ENCODE measurements at places on chromosomes 6 and 20.

DNA sequence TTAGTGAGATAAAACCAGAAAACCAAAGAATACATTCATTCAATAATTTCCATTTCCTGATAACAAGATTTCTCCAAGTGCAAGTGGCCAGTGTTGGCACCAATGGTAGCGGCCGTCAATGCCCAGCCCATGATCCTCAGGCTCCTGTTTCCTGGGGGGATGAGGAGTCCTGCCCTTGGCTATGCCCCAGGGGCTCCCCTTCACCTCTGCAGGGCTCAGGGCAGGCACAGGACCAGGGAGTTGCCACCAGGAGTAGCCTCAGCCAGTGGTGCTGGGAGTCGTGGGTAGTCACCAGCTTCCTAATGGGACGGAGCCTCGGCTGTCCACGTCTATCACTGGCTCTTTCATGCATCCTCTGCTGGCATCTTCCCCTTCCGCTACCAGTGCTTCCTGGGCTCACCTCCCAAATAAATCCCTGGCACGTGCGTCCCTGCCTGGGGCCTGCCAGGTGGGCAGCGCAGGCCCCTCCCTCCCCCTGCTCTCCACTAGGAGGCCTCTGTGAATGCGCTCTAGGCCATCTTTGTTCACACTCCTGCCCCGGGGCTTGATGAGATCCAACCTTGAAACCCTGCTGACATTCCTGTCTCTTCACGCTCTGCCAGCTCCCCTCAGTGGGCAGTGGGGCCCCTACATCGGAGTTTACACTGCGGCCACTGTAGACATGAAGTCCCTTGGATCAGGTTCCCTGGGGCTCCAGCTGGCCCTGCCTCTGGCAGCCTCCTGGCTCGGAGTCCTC is 215.7 kb downstream of the SYNDIG1 start:
- no peak for DNase-seq

- no peak for DNase-seq
These were observed 56.0 kb downstream of the MDN1 start for GRCh38 chr6:89763550-89763949.

DNA sequence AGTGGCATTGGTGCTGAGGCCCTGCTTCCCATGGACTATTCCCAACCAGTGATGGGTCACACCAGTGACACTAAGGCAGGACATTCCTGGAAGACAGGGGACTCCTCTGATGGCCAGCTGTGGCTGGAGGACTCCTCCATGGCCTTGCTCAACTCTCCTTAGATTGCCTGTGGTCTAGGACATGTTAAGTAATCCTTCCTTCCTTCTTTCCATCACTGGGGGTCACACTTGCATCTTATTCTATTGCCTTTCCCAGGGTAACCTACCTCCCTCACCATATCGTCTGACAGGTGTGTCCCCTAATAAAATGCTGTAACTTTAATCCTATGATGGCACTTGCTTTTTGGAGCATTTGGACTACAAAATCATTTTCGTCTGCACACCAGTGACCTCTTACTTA is 24.5 kb upstream of the HLA-A start:
- no peak for DNase-seq

GRCh38 chr6:116557893-116558292 is 4.3 kb downstream of the CALHM4 start:
- no peak for DNase-seq

- no peak for DNase-seq
These were observed 22.0 kb downstream of the C6orf89 start for GRCh38 chr6:36907781-36908180.

DNA sequence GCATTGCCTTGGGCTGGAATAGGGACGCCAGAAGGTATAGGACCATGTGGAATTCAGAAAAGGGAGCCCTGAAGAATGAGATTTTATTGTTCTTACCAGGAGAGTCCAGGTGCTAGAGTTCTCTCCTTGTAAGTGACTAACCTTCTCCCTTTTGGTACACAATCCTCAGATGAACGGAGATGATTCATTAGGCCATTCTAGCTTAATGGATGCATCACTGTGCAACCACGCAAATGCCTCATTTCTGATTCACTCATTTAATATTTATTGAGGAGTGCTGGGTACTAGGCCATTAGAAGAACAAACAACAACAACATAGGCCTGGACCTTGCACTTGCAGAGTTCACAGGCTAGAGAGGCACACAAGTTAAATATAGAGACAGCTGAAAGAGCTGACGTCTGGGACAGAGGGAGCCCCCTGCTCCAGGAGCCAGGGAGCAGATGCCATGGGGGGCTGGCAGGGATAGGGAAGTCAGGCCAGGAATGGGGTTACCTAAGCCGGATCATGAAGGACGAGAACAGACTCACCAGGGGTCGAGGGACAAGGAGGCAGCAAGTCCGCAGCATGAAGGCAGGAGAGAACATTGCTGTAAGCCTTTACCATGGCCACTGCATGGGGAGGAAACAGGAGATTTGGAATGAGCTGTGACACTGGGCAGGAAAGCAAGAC is 179.5 kb upstream of the AKAP12 start:
- DNase-seq = no peak

GRCh38 chr6:32252331-32253009 is 28.6 kb upstream of the NOTCH4 start:
- no peak for DNase-seq

GRCh38 chr6:166460473-166461437 is 78.0 kb upstream of the MPC1 start:
- DNase-seq = no peak

DNA sequence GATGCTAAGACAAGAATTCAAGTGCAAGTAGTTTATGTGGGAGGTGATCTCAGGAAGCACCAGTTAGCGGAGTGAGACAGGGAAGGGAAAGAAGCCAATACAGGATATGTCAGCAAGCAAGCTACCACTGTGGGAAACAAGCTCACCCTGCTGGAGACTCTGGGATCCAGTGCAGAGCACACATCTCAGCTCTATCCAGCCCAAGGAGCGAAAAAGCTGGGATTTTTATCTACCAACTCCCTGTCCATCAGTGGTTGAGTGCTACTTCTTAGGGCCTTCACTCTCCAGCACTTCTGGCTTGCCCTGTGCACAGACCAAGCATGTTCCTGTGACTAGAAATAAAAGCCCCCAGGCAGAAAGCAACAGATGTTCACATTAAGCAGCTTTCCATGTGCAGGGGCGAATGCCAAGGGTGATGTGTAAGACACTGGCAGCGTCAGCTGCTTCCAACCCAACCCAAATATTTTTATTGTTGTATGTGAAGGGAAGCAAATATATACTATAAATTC is 10.8 kb upstream of the RNF24 start:
- DNase-seq = no peak

GRCh38 chr20:50442512-50442911 is 67.7 kb upstream of the PTPN1 start:
- no peak for DNase-seq

GRCh38 chr20:24560571-24561491 is 91.4 kb downstream of the SYNDIG1 start:
- no peak for DNase-seq

DNA sequence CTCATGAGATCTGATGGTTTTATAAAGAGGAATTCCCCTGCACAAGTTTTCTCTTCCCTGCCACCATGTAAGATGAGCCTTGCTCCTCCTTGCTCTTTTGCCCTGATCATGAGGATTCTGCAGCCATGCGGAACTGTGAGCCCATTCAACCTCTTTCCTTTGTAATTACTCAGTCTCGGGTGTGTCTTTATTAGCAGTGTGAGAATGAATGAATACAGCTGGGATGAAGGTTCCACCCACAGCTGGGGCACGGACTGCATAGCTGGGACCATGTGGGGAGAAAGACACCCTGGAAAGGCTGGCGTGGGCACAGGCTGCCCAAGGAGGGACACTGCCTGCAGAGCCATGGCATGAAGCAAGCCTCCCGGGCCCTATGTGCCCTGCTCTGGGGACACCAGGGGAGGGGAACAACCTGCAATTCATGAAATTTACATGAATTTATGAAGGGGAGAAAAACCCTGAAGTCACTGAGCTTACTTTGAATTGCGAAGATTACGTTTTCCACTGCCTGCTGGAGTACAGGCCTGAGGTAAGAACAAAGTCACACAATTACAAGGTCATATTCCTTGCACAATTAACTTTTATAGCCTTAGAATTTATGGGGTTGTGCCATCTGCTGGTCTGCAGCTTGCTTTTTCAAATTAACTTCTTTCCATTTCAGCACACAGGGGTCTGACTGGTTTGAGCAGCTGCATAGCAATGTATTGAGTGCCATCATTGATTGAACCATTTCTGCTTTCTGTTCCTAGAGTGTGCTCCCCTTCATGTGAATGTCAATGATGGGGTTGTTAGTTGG is 46.2 kb downstream of the SLC22A1 start:
- DNase-seq = no peak

GRCh38 chr20:14413835-14414234 is 76.4 kb upstream of the FLRT3 start:
- DNase-seq = no peak

- DNase-seq = no peak
These were observed 102.6 kb upstream of the FAM184A start for GRCh38 chr6:119181046-119181445.

- no peak for DNase-seq
These were observed 27.8 kb upstream of the CENPW start for GRCh38 chr6:126312013-126312665.

- DNase-seq = no peak
These were observed 79.5 kb upstream of the TCF21 start for GRCh38 chr6:133809406-133809805.

GRCh38 chr20:61599541-61599992 is 347.5 kb downstream of the CDH4 start:
- DNase-seq = no peak

DNA sequence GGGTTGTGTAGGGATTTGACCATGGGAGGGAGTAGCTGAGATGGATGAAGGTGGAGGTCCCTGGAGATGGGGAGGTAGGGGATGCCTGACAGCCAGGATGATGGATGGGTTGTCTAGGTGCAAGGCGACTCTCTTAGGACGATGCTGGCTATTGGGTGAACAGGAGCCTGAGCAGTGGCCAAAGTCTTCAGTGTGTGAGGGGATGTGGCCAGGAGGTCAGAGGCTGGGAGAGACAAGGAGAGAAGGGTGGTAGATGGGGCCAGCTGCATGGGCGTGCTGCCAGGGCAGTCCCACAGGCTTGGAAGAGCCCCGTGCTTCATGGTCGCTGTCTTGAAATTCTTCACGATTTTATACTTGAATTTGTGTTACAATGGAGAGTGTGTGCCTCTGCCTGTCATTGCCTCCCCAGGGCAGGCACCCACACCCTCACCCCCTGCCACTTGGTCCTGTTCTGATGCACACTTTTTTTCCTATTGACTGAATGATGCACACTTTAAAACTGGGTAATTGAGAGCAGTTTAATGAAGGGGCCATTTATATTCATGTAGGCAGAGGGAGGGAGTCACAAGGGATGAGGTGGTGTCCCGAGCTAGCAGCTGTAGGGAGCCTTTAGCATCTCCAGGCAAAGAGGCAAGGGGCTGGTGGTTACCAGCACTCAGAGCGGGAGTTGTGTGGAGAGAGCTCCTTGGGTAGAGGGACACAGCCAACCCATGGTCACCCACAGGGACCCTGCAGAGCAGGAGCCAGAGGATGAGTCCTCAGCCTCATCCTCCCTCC is 120.7 kb downstream of the DHX35 start:
- no peak for DNase-seq

GRCh38 chr6:7633361-7633760 is 43.4 kb downstream of the SNRNP48 start:
- no peak for DNase-seq

DNA sequence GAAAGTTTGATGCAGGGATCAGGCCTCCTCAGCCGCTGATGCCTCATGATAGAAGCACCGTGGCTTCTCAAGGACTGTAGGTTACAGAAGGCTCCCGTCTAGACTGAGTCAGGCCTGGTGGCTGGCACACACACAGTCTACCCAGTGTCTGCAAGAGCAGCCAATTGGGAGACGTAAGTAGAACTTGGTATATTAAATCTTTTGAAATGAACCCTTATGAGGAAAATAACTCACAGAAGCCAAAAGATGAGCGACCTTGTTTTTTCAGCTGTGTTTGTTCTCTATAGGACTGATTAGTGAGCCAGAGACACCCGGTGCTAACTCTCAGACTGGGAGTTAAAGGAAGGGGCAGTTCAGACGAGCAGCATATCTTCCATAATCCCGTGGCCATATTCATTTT is 5.9 kb upstream of the PDE10A start:
- DNase-seq = no peak

DNA sequence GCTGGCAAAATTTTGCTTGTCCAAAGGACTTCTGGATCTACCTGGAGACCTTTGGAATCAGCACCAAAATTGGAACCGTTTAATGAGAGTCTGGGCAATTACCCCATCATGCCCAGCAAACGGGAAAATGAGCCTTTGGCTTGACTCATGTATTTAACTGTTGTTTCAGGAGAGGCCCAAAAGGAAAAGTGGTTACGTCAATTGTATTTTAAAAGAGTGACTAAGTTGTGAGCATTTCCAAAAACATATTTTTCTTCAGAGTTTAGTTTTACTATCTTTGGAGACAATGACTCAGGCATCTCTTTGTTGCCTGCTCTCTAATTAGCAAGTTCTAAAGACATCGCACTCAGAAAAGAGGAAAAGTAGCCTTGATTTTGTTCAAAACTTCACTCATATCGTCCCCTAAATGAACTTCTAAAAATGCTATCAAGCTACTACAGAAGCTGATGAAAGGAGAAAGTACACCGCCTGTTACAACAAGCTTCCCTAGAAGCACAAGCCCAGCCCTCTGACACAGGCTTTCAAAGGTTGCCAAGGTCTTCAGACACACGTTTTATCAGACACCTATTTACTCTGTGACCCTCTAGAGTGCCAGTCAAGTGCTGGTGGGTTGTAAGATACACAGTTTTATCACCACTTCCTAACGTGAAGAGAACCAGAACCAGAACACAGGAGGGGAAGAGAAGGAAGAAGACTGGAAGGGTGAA is 146.2 kb downstream of the TBX18 start:
- no peak for DNase-seq

DNA sequence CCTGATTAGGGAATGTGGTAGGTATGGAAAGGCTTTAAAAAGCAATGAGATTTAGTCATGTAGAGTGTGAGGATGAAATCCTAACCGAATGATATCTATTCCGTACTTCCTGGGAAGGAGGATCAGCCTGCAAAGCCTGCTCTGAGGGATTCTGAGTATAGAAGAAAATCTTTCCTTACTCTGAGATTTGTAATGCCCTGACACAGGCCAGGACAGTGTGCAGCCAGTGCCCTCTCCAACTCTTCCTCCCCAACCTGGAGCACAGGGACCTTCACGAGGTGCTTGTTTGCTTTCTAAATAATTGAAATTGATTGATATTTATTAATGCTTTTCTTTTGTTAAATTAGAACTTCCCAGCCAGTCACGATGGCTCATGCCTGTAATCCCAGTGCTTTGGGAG is 131.6 kb downstream of the ADGRG6 start:
- no peak for DNase-seq

- DNase-seq = no peak
These were observed 738.2 kb downstream of the CD109 start for GRCh38 chr6:74434171-74434570.

- DNase-seq = no peak
These were observed 48.7 kb upstream of the RPS6KA2 start for GRCh38 chr6:166675736-166676135.

- no peak for DNase-seq
These were observed 683.4 kb downstream of the RNF144B start for GRCh38 chr6:19070520-19070919.

GRCh38 chr6:122817766-122818165 is 28.7 kb downstream of the SMPDL3A start:
- DNase-seq = no peak
